ENCODE measurements at places on chromosomes 6 and 20. TPM values are rescaled to one million over a fixed set of nuclear protein-coding genes. Genes with fewer than 3 reads are reported as not detected.

DNA sequence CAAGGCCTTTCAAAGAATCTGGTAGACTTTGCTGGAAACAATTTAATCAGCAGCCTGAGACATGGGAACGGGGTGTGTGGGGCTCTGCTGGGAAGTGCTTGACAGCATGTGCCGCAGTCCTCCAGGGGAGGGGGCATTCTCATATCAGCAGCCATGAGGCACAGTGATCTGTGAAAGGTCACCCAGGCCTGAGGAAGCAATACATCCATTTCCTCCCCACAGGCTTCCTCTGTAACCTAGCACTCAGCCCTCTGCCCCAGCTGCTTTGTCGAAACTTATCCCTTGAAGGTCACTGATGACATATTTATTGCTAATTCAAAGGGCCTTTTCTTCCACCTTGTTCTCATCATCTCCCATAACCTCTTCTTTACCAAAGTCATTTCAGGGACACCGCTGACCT, 103.3 kb downstream of the TNFAIP3 start:
- no peak for DNase-seq

DNA sequence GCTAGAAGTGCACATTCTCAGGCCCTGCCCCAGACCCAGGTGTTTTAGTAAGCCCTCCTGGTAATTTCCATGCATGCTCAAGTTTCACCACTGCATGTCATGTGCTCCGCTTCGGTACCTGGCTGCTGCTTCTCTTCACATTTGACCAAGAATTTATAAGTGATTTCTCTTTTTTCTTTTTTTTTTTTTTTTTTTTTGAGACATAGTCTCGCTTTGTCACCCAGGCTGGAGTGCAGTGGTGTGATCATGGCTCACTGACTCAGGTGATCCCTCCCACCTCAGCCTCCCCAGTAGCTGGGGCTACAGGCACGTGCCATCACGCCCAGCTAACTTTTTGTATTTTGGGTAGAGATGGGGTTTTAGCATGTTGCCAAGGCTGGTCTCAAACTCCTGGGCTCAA, 16.0 kb downstream of the TM9SF4 start:
- no peak for DNase-seq

- no peak for DNase-seq
Measured at GRCh38 chr6:71347119-71347518, 58.5 kb downstream of the OGFRL1 start.

DNA sequence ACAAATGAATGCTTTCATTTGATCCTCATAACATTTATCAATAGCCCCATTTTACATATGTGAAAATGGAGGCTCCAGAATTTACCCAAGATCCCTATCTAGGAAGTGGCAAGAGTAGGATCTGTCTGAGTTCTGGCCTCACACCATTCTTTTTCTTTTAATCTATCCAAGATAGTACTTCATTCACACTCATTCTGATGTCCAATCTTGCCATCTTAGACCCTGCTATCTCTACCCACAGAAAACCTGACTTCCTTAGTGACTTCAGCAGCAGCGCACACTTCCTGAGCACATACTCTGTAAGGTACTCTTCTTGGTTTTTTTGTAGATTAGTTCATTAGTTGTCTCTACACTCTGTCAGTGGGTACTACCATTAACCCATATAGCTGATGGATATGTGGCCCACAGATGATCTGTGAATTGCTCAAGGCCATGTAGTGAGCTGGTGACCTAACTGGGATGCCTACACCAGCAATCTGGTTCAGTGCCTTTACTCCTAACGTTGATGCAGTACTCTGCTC, 36.3 kb downstream of the COX4I2 start:
- no peak for DNase-seq

GRCh38 chr20:37316116-37316774, 26.8 kb downstream of the MANBAL start:
- DNase-seq, result no peak

DNA sequence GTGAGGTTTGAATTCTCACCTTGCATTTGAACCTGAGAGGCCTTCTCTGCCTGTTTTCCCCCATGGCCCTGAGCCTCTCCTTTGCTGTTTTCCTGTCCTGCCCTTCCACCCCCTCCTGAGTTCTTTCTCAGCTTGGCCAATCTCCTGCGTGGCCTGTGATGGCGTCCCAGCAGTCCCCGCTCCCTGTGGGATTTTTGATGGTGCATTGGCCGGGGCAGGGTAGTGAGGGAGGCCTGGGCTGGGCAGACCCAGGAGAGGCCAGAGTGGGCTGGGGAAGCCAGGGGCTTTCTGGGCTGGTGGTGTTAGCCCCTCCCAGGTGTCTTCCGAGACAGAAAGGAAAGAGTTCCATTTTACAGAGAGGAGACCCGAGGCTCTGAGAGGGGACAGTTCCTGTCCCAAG, 6.3 kb downstream of the CEBPB start:
- DNase-seq, result no peak

Gene IFT52
- 29.2 TPM for total RNA-seq

Data from Panc1 (cell line).